MCF 10A (cell line): ENCODE measurements at places on chromosomes 16 and 17. TPM values are rescaled to one million over a fixed set of nuclear protein-coding genes. Genes with fewer than 3 reads are reported as not detected.

The SYNGR3 gene
- total RNA-seq: 0.68 and 1.1 TPM in 2 replicates

GRCh38 chr17:79216391-79216790, 141.8 kb downstream of the ENGASE start:
- H3K27me3 ChIP-seq: peaks cover 84% of the 10 kb centered on the region
- H3K4me3 ChIP-seq: no peak overlapping the region
- no peaks in the 10 kb centered on the region for H3K36me3 ChIP-seq
- no peak for DNase-seq

- DNase-seq: no peak
- H3K27ac ChIP-seq: no peak overlapping the region
- no peak overlapping the region for H3K4me3 ChIP-seq
- no peaks in the 10 kb centered on the region for H3K4me1 ChIP-seq
Observed at GRCh38 chr17:80970762-80971703, 20.6 kb upstream of the CHMP6 start.

The MLST8 gene
- total RNA-seq: 63.4 and 87.6 TPM in 2 replicates

- H3K4me3 ChIP-seq: no peak overlapping the region
- H3K27ac ChIP-seq: no peak overlapping the region
- H3K4me1 ChIP-seq: peaks cover 2% of the 10 kb centered on the region
- peaks cover 5% of the 10 kb centered on the region for H3K36me3 ChIP-seq
- no peak for DNase-seq
Observed at GRCh38 chr17:82000803-82001570, 21.7 kb downstream of the CENPX start.

DNA sequence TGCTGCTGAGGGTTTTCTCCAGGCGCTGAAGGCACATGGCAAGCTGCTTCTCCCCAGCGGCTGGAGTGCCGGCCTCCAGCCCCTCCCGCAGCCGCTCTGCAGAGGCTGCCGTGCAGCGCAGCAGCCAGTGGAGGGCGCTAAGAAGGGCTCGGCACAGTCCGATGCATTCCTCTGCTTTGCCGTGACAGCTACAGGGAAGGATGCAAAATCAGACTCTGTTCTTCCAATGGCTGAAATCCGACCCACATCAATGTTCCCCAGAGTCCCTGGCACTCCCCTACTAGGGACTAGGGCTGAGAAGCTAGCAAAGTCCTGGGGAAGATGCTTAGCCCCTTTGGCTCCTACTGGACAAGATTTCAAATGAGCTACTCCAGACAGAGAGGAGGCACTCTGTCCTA, 19.0 kb downstream of the MED24 start:
- no peak for DNase-seq
- H3K27me3 ChIP-seq: no peaks in the 10 kb centered on the region
- H3K27ac ChIP-seq: no peak overlapping the region
- H3K4me3 ChIP-seq: no peak overlapping the region
